H1 (cell line): ENCODE measurements at places on chromosomes 16 and 17. TPM values are rescaled to one million over a fixed set of nuclear protein-coding genes. Genes with fewer than 3 reads are reported as not detected.

MYL11 gene
- total RNA-seq: 1.2 TPM in 1 of 2 replicates, not detected in the other

PRKCB gene
- 12.1 and 13.0 TPM in 2 replicates for total RNA-seq

PRAC2 gene
- not detected in 2 replicates for total RNA-seq

GRCh38 chr17:82237746-82238471 is 9.1 kb downstream of the SLC16A3 start:
- H3K4me1 ChIP-seq: no peaks in the 10 kb centered on the region
- H3K27me3 ChIP-seq: no peaks in the 10 kb centered on the region
- H3K4me3 ChIP-seq: no peak overlapping the region
- DNase-seq: no peak
- H3K27ac ChIP-seq: no peak overlapping the region
- 0 out of 2 replicates have a peak, but pooled peaks cover under 1% of the 10 kb centered on the region for H3K36me3 ChIP-seq

GRCh38 chr17:41529491-41529915 is 1.4 kb upstream of the KRT19 start:
- H3K4me3 ChIP-seq: no peak overlapping the region
- no peak overlapping the region for H3K27ac ChIP-seq
- H3K36me3 ChIP-seq: peaks cover 6% of the 10 kb centered on the region
- DNase-seq: no peak

DNA sequence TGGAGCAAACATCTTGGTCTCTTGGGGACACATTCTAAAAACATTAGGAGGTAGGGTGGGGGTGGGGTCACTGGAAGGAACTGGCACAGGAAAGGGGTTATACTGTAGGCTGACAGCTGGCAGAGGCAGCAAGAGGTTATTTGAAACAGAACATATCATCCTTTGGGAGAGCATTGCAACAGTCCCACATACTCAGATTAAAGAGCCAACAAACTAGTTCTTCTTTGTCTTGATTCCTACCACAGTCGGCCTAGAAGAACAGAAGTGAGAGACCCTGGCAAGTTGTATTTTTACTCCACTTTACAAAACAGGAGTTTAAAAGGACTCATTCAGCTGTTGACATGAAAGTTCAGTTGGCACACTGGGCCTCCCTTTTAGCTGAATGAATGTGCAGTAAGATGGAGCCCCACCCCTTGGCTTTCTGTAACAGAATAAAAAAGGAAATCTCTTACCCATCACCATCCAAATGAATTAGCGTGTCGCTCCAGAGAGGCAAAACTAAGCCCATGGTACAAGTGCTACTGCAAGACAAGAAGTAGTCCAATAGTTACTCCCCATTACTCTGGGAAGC is 54.6 kb upstream of the CORO6 start:
- no peak overlapping the region for H3K4me3 ChIP-seq
- no peaks in the 10 kb centered on the region for H3K27me3 ChIP-seq
- no peak overlapping the region for H3K27ac ChIP-seq
- H3K4me1 ChIP-seq: no peaks in the 10 kb centered on the region

DNA sequence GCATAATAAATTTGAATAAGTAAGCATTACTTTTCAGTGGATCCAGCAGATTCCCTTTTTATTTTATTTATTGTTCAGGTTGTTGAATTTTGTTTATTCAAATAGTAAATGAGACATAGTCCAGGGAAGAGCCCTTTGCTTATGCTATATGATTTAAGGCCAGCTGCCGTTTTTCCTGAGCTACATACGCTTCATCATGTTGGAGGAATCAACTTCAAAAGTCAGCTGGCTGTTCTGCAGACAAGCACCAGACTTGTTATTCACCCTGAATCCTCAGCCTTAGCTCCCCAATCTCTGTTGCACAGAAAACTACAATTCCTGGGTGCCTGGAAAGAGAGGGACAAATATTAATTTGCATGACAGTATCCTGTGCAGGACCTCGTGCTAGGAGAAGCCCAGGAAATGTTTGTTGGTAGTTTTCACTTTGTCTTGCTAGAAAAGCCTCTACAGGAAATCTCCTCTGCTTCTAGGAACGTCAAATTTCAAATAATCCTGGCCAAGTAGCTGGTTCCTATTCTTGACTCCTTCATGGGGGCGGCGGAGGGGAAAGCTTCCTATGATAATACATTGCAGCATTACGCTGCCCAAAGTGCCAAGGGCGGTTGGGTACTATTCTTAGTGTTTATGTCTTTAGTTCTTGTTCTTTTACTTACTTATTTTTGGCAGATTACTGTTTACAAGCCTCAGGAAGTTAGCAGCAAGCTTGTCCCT is 101.6 kb downstream of the PRKCA start:
- no peak for DNase-seq
- no peak overlapping the region for H3K4me3 ChIP-seq
- H3K4me1 ChIP-seq: no peaks in the 10 kb centered on the region
- H3K36me3 ChIP-seq: no peaks in the 10 kb centered on the region
- no peak overlapping the region for H3K27ac ChIP-seq
- no peaks in the 10 kb centered on the region for H3K27me3 ChIP-seq

- peak overlapping the region; percentile 71 for H3K4me3 ChIP-seq
- no peak overlapping the region for H3K27ac ChIP-seq
- H3K27me3 ChIP-seq: no peaks in the 10 kb centered on the region
- H3K36me3 ChIP-seq: no peaks in the 10 kb centered on the region
- no peak for DNase-seq
These were observed 786 bp downstream of the TMC7 start for GRCh38 chr16:18984435-18985005.

DNA sequence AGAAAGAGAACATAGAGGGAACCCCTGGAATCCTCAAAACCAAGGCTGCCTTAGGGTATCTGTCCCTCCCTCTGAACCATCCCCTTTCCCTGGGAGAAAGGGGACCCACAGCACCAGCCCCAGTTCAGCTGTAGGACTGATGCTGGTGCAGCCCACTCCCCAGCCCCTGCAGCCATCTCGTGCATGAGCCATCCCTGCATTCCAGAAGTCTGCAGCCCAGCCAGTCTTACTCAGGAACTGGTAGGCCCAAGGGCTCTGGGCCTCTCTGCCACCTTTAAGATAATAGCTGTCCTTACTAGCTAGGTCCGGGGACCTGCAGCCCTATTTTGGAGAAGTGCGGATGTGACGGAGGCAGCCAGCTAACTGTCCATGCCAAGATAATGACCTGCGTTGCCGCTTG is 6.0 kb upstream of the EVPL start:
- H3K36me3 ChIP-seq: no peaks in the 10 kb centered on the region
- H3K4me3 ChIP-seq: no peak overlapping the region
- DNase-seq: no peak
- peaks cover 14% of the 10 kb centered on the region for H3K4me1 ChIP-seq

DNA sequence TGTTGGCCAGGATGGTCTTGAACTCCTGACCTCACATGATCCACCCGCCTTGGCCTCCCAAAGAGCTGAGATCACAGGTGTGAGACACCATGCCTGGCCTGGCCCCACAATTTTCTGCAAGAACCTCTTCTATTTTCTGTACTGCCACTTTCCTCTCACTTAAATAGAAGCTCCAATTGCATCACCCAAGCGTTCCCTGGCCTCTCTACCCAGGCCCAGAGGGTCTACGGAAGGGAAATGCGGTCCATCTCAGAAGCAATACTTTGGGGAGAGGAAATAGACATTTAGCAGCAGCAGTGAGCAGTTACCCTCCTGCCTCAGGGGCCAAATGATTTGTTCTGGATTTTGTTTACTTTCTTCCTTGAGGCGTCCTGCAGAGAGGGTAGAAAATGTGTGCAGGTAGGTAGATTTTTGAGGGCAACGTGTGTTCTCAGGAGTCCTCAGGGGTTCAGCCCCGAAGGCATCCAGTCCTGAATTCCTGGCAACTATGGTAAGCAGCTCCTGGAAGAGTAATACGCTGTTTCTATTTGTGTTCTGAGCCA is 11.0 kb downstream of the SLC6A4 start:
- H3K36me3 ChIP-seq: no peaks in the 10 kb centered on the region
- no peak overlapping the region for H3K27ac ChIP-seq
- DNase-seq: no peak
- H3K27me3 ChIP-seq: no peaks in the 10 kb centered on the region
- no peaks in the 10 kb centered on the region; the same call in 1 of the 2 replicates for H3K4me1 ChIP-seq
- H3K4me3 ChIP-seq: no peak overlapping the region

DNA sequence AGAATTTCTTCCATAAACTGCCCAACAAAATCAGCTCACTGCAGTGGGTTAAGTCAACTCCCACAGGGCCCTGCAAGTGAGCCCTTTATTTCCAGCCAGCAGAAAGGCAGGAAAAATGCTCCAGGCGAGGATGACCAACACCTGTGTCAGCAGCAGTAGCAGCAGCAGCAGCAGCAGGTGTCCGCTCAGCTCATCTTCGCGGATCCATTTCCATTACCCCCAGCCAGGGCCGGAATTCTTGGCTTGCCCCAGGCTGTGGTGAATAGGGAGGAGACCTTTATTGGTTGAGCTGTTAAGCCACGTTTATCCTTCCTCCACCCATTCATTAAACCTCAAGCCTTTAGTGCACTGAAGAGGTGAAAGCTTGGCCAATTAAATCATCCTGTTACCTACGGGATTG is 46.2 kb downstream of the MARCHF10 start:
- no peaks in the 10 kb centered on the region for H3K27me3 ChIP-seq
- no peak overlapping the region for H3K4me3 ChIP-seq
- H3K36me3 ChIP-seq: no peaks in the 10 kb centered on the region

DNA sequence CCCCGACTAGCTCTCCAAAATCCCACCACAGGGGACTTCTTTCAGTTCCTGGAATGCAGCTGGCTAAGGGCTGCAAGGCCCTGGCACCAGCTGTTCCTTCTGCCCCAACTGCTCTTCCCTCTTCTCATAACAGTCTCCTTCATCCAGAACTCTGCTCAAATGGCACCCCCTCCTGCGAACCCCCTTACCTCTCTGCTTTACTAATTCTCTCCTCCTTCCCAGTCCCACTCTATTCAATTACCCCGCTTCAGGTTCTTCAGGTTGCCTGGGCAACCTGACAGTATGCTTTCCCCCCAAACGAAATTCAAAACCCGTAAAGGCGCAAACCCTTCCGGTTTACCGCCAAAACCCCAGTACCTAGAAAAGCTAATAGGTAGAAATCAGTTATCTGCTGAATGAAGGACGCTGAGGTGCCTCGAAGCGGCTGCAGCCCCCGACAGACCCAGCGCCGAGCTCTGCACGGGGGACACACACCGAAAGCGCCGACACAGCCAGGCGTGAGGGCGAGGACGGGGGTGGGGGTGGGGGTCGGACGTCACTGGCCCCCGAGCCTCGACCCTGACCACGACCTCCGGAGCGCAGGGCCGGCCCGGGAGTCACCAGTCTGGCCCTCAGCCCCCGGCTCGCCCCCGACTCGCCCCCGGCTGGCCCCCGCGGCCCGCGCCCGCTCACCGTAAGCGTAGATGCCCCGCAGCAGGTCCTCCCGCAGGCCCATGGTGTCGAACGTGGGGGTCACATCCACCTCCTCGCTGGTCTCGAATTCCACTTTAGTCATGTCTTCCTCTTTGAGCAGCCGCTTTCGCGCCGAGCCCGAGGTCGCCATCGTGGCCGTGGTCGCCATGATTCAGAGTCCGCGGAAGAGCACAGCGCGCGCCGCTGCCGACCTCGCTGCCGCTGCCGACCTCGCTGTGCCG is 550 bp downstream of the EIF4A3 start:
- H3K27me3 ChIP-seq: no peaks in the 10 kb centered on the region
- peaks cover 25% of the 10 kb centered on the region for H3K36me3 ChIP-seq
- DNase-seq: no peak
- peak overlapping the region; percentile 79; the same call in 1 of the 2 replicates for H3K27ac ChIP-seq

DNA sequence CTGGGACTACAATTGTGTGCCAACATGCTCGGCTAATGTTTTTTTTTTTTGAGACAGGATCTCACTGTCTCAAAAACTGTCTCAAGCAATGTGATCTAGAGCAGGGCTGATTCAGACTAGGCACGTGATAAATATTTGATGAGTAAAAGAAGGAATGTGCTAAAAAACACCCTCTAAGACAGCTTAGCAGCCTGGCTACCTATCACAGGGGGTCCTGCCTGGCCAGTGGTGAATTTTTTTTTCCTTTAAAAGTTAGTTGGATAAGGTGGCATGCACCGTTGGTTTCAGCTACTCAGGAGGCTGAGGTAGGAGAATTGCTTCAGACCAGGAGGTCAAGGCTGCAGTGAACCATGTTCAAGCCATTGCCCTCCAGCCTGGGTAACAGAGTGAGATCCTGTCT is 14.8 kb upstream of the GPATCH8 start:
- no peaks in the 10 kb centered on the region for H3K27me3 ChIP-seq
- no peak overlapping the region for H3K4me3 ChIP-seq
- H3K36me3 ChIP-seq: no peaks in the 10 kb centered on the region
- no peak for DNase-seq
- H3K4me1 ChIP-seq: no peaks in the 10 kb centered on the region

DNA sequence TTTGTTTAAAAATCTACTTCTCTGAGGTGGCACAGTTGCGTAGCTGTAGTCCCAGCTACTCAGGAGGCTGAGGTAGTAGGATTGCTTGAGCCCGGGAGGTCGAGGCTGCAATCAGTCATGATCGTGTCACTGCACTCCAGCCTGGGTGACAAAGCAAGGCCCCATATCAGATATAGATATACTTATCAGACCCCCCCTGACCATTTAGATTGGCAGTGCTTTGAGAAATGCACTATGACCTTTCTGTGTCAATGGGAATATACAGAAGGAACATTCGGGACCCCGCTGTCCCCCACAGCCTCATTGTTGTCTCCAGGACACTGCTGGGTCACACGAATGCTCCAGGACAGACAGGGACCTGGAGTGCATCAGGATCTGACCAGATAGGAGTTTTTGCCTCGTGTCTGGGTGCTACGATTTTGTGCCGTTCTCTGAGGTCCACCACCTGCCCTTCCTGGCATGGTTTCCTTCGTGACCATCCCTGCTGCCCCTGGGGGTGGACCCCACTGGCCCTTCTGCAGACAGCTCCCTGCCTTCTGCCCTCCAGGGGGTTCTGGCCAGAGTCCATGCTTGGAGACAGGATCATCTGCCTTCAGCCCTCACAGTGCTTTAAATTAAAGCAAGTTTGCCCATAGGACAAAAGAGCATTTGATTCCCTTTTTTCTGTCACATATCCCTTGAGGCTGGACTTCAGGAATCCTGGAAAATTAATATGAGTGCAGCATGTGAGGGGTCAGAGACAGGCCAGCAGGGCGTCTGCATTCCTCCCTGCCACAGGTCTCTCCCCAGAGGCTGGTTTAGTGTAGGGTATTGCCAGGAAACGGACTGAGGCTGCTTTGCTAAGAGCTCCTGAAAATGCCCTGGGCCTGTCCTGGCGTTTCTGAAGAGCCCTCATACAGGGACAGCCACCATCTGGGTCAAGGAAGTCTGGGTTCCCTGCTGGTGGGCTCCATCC is 19.3 kb downstream of the PLD6 start:
- no peaks in the 10 kb centered on the region for H3K4me1 ChIP-seq
- no peaks in the 10 kb centered on the region for H3K27me3 ChIP-seq
- H3K27ac ChIP-seq: no peak overlapping the region
- DNase-seq: no peak
- H3K36me3 ChIP-seq: peaks cover 5% of the 10 kb centered on the region; the same call in 1 of the 2 replicates
- no peak overlapping the region for H3K4me3 ChIP-seq

DNA sequence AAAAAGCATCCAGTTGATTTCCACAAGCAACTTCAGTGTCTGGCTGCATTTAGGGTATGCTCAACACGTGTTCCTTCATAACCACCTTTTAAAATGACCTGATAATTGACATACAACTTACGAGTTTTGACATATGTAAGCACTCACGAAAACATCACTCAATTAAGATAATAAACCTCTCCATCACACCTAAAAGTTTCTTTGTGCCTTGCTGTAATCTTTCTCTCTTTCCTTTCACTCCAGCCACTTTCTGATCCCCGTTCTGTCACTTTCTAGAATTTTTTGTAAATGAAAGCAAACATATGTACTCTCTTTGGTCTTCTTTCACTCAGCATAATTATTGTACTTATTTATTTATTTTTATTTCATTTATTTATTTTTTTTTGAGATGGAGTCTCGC is 20.7 kb upstream of the UBE2G1 start:
- DNase-seq: no peak
- no peaks in the 10 kb centered on the region for H3K36me3 ChIP-seq
- H3K4me3 ChIP-seq: no peak overlapping the region
- no peak overlapping the region for H3K27ac ChIP-seq
- H3K27me3 ChIP-seq: no peaks in the 10 kb centered on the region
- H3K4me1 ChIP-seq: peaks cover 2% of the 10 kb centered on the region; the same call in 1 of the 2 replicates
